ELF-1 (cell line): ENCODE measurements at places on chromosomes 5 and 9.
A peak's percentile ranks its signal among the peaks of the same experiment; 100 is the strongest.

- no peak for DNase-seq
Measured at GRCh38 chr5:4255441-4255840, 659.8 kb downstream of the IRX1 start.

- DNase-seq: no peak
Measured at GRCh38 chr9:127283917-127284497, 19.4 kb downstream of the GARNL3 start.

DNA sequence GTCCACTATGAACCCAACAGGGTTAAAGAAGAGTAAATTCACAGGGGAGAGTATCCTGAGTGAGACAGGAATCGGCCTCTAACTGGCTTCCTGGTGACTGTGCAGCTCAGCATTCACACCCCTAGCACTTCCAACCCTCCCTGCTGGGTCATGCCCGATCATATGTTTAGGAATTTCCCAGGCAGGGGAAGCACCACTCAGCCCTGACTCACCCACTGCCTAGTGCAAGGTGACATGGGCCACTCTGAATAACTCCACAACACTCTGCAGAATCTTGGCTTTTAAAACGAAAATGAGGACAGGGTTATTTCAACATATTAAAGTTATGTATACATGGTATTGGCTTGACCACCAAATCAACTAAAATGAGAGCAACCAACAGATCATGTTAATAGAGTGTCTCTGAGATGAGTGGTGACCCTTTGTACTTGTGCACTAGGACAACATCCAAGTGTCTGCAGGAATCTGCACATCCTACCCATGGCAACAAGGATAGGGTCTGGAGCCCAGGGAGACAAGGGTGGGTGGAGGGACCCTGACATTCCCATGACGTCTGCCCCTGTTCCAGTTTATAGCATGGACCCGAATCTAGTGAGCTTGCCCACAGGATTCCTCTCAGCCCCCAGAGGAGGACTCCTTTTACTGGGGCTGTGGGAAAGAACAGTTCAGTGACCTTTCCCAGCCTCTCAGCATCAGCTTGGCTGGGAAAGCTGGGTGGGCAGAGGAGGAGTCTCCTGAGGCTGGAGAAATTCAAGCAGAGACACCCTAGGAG lies 485.8 kb downstream of the SEMA5A start:
- peak; percentile 6 for DNase-seq

- DNase-seq: no peak
Measured at GRCh38 chr5:101429241-101429640, 526.2 kb upstream of the ST8SIA4 start.

DNA sequence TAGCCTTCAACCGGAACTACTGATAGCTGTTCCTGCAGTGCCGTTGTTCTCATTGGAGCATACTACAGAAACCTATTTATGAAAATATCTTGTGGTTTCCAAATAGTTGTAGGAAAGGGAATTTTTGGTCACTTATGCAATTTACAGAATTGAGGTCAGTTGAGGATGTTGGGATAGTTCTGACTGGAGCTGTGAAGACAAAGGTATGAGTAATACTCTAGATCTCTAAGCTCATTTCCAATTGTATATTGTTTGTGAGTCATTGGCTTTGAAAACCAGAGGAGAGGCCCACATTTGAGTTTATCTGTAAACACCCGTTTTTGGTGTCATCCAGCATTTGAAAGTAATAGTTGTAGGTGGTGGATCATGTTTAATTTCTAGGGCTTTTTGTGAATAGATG lies 561.3 kb upstream of the WWC1 start:
- no peak for DNase-seq

DNA sequence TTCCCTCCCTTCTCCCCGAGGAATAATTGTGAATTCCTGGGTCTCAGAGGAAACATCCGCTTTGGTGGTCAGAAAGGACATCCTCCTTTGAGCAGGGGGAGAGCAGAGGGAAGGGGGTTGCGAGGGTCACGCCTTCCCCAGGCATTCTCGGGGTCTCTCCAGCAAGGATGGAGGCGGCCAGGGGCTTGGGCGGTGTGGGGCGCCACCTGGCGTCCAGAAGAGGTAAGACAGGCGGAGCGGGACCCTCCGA lies 129.1 kb downstream of the KCNIP1 start:
- DNase-seq: peak; percentile 95

DNA sequence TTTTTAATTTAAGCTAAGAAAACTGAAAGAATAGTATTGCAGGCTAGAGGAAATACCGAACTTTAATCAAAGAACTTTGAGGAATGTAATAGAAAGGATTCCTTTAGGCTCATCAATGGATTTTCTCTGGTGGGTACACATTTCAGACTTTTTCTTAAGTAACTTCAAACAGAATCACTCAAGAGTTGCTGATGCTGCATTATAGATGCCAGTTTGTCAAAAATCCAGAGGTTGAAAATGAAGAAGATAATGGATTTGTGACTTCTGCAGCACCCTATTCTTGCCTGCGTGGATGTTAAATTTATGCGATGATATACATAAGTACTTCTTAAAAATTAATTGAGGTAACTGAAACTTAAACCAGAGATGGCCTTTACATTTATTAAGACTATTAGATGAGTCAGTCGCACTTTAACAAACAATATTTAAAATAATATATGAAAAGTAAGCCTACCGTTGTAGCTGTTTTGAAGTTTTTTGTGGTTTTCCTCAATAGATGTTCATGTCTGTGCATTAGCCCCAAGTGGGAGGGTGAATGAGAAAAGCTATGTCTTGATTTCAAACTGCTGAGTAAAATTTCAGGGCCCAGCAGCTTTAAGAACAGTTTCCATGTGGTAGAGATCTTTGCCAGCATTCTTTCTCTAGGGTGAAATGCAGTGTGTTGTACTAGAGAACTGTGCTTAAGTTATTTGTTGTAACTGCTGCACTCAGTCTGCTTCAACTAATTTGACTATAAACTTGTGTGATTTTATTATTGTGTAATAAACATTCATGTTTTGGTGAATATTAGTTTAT lies at the start of gene OGN:
Gene OGN, minus strand, starts transcription at position 537 of the 795 bp plus-strand sequence. CDS start 1,171 bp downstream, outside the sequence.
- DNase-seq: no peak

DNA sequence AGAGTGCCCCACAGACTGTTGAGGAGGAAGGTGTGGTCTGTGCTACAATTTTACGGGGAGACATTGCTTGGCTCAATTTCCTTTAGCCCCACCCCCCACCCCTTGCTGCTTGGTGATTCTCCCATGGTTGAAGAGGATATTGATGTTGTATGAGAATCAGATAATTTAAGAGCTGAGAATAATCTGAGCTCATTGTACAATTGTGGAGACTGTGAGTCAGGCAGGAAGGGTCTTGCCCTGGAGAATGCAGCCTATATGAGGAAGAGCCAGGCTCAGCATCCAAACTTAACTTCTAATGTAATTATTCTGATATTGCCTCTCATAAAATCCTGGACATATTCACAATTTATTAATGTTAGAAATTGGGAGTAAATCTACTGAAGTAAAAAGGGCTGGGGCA lies 26.1 kb upstream of the OR2S2 start:
- DNase-seq: no peak

DNA sequence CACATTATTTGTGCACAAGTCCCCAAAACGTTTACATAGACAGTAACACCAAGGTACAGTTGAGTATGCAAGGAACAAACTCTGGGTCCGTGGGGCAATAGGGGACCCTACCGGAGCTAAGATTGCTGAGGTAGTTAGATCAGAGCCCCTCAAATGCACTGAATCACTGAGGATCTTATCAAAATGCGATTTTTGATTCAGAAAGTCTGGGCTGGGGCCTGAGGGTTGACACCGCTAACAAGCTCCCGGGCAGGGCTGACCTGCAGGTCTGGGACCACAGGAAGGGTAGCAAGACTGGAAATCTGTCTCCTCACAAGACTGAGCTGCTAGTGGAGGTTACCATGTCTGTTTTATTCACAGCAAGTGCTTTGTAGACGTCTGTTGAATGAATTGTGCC lies 1.8 kb upstream of the IL3 start:
- DNase-seq: no peak

GRCh38 chr5:137155261-137156000 lies 343.7 kb downstream of the SPOCK1 start:
- DNase-seq: no peak

DNA sequence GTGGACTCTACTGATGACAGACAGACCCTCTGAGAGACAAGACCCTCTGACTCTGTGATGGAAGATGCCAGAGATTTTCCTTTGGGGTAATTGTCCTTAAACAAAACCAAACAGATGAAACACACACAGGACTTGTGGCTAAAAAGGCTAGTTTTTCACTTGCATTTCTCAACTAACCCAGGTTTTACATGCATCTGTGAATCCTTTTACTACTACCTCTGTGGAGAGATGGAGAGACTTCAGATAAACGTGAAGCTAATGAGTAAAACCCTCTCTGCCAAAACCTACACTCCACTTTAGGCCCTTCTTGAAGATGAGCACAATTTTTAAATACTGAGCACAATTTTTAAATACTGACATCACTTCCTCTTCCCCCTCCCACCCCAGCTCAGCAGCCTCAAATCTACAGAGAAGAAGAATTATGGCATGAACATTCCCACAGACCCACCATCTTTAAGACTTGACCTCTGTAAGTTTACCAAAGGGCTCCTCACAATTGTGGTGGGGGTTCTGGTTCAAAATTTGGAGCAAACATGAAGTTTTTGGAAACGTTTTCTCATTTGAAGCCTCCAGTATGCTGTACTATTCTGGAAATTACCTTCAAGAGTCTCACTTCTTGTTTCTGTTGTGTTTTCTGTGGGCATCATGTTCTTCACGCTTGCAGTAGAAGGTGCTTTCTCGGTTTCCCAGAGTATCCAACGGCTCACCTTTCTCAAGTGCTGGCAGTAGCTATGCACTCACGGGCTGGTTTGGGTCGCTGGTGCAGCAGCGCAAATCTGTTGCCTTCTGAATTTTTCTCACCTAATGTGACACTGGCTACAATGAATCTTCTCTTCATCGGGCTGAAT lies 42.7 kb downstream of the ACER2 start:
- DNase-seq: no peak

- DNase-seq: no peak
Measured at GRCh38 chr9:36772449-36773403, 200.0 kb downstream of the MELK start.

DNA sequence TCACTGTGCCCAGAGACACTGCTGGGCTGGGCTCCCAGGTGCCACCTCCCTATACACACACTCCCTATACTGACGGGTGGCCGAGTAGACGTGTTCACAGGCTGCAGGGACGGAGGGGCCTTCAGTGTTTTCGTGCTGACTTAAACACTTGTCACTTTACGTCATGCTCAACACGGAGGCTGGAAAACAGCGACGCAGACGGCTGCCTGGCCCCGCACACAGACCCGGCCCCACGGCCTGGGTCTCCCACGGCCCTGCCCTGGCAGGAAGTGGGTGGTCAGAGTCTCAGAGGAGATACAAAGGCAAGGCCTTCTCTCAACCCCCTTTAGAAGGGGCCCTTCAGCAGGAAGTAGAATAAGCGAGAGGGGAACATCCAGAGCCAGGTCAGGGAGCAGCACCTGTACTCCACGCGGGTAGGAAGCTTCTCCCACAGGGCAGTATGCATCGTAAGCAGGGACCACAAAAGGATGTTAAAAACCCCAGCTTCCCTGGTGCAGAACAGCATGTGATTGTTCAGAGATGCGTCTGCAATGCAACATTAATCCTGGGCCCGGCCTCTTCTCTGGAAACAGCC lies 11.9 kb upstream of the TBC1D9B start:
- no peak for DNase-seq

- no peak for DNase-seq
Measured at GRCh38 chr5:2710910-2711309, 40.6 kb downstream of the IRX2 start.

DNA sequence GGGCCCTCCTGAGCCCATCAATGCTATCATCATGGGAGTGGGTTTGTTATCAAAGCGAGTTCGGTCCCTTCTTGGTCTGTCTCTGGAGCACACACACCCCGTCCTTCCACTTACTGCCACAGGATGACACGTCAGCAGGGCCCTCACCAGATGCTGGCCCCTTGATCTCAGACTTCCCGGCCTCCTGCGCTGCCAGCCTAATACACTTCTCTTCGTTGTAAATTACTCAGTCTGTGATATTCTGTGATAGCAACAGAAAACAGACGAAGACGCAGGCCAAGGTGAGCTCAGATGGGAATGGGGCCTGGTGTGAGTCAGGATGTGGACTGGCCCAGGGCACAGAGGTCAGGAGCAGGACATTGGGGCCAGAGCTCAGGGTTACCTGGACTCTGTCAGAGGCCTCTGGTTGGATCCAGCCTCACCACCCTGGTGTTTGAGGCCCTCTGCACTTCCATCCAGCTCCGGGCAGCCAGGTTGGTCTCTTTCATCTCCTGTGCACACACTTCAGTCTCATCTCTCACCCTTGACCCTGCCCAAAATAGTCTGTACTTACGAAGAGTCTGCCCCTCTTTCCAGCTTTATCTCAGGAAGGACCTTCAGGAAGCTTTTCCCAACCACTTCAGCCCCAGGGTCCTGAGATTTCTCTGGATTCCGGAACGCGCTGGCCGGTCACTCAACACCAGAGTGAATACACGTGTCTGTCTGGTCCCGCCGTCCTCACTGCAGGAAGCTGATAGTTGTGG lies 26.0 kb upstream of the CNOT6 start:
- DNase-seq: no peak
